Fibroblast of lung (primary cell): ENCODE measurements at places on chromosomes 3 and 15.

GRCh38 chr3:66394019-66394752, 106.6 kb downstream of the LRIG1 start:
- DNase-seq: no peak

DNA sequence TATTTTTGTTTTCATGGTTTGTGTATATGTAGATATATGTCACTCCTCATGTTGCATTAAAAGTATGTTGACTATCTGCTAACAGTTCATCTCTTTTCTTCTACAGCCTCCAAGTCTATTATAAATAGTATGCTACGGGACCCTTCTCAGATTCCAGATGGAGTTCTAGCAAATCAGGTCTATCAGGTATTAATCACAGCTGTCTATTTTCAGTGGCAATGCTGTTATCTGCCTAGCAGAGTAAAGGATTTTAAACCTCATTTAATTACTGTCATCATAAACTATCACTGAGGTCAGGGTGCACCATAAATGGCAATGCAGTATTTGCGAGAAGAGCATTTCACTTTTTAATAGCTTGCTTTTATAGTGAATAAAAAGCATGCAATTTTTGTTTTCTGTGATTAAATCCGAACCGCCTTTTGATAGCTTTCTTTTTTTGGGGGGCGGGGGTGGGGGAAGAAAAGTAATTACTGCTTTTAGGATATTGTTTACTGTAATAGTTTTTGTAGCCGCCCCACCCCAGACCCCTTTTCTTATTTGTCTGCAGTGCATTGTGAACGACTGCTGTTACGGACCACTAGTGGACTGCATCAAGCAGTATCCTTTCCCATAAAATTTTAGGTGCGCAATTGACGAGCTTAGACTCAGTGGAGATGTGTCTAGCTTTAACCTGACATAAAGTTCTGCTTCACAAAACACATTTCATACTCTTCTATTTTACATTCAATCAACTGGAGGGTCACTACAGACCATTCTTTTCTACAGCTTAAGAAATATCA, 112.3 kb downstream of the CDIN1 start:
- DNase-seq: no peak

GRCh38 chr15:100134089-100134583, 207.6 kb downstream of the ADAMTS17 start:
- no peak for DNase-seq

- DNase-seq: no peak
Measured at GRCh38 chr3:32373844-32374243, 17.8 kb upstream of the CMTM7 start.

- DNase-seq: no peak
Measured at GRCh38 chr3:177229791-177230190, 32.5 kb upstream of the TBL1XR1 start.

- DNase-seq: no peak
Measured at GRCh38 chr3:179088306-179088705, 16.7 kb upstream of the ZMAT3 start.

DNA sequence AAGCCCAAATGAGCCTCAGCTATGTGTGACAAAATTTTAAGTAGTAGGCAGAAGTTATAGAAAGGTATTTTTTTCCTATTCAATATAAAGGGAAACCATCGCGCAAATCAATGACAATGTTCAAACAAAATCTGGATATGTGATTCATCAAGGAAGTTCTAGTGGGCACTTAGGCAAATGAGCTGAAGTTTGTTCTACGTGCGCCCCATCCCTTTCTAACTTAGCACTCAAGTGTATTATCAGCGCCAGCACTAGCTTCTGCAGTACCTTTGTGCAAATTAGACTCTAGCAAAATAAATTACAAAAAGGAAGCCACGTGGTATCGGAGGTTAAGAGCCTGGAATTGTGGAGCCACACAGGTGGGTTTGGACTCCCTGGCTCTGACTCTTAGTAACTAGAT, 91.1 kb downstream of the TBL1XR1 start:
- no peak for DNase-seq

GRCh38 chr3:71311661-71312046, 271.9 kb downstream of the FOXP1 start:
- no peak for DNase-seq

DNA sequence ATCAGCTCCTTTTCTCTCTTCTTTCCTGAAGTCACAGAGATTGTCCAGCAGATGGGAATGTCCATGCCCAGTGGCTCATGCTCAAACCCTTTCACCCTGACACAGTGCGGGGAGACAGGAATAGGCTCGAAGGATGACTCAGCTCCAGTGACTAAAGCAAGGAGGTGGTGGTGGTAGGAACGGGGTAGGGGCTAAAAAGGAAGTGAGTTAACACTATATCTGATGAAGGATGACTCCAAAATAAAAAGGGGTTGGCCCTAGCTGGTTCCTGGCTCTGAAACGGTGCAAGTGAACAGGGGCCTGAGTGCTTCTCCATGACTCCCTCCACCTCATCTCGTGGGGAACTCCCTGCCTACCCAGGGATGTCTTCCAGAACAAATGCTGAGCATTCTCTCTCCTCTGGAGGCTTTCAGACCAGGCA, 167.4 kb upstream of the LPP start:
- DNase-seq: peak; percentile 97

- peak; percentile 72 for DNase-seq
Measured at GRCh38 chr3:160885791-160886286, 129.8 kb downstream of the PPM1L start.

- DNase-seq: no peak
Measured at GRCh38 chr3:171064461-171064860, 37.9 kb upstream of the SLC2A2 start.

DNA sequence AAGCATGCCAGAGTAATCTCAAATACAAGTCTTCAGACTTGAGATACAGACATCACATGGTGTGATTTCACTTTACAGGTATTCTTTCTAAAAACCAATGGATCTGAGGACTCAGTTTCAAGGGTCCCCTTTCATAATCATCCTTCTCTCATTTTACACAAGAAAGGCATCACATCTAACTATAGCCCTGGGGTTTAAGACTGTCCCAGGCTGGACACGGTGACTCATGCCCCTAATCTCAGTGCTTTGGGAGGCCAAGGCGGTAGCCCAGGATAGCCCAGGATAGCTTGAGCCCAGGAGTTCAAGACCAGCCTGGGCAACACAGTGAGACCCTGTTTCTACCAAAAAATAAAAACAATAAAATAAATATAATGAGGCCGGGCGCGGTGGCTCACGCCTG, 36.4 kb downstream of the UBP1 start:
- DNase-seq: no peak

DNA sequence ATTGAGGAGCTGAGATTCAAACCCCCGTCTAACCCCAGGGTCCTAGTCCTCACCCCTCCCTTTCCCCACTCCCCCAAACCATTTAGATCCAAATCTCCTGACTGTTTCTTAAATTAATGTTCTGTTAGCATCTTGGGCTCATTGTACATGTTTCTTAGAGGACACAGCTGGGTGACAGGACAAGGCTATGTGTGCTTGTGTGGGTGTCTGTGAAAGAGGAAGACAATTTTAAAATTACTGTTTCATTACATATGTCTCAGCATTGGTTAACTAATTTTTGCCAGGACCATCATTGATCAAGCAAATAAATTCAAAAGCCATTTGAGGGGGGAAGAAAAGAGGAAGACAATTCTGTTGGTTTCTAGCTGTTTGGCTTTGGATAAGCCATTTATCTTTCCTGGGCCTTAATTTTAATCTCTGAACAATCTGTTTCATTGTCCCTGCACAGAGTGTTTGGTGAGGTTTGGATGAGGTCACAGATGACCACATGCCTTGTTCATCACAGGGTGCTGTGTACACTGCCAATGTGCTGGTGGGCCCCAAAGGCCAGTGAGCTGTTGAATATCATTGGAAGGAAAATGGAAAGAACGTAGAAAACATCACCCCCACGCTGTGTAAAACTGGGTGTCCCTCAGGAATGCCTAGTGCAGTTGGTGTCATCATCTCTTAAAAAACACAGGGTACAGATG, 51.9 kb downstream of the RPLP1 start:
- DNase-seq: no peak

GRCh38 chr3:181855825-181856224, 144.1 kb downstream of the SOX2 start:
- peak; percentile 6 for DNase-seq

- DNase-seq: no peak
Measured at GRCh38 chr3:151871639-151872468, 1.6 kb upstream of the SUCNR1 start.

- peak; percentile 8 for DNase-seq
Measured at GRCh38 chr15:73802431-73803041, 49.4 kb upstream of the INSYN1 start.

GRCh38 chr3:122858373-122858772, 63.5 kb downstream of the SLC49A4 start:
- DNase-seq: peak; percentile 19

DNA sequence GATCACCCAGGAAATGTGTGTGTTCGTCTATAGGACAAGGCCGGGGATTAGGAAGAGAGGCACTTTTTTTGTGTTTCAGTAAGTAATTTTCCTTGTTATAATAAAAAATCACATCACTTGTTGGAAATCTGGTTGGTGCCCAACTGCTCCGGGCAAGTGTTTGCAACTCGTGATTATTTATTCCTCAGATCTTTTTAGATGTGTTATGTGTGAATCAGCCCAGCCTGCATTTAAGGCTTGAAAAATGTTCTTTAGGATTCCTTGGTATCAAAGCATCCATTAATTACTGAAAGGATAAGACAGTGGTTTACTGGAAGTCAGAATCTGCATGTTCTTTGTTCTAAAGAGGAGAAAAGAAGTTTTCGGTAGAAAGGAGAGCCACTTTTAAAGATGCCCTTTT, 345.6 kb downstream of the FEZF2 start:
- peak; percentile 75 for DNase-seq

DNA sequence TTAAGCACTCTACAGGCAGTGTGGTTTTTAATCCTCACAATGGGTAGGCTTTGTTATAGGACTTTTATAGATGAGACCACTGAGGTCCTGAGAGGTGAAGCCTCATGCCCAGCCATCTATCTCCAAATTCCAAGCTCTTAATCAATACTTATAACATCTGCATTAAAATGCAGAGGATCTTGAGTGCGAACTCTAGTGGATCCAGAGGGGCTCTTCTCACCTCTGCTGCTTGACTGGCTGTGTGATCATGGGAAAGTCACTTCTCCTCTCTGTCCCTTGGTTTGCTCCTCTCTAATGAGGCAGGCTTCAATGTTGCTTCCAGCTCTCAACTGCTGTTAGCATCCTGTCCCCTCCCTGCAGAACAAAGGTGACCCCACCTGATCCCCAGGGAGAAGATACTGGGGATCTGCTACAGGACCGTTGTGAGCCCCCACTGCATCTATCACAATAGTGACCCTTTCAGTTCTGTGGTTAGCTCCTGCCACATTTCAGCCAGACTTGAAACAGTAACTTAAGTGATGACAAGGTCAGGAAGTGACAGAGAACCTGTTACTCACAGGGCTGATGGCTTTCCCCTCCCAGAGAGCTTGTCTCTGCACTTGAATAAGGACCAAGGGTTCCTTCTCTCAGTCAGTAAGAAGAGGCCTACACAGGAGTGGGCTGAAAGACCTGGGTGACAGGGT, 1.3 kb downstream of the SLC27A2 start:
- no peak for DNase-seq

DNA sequence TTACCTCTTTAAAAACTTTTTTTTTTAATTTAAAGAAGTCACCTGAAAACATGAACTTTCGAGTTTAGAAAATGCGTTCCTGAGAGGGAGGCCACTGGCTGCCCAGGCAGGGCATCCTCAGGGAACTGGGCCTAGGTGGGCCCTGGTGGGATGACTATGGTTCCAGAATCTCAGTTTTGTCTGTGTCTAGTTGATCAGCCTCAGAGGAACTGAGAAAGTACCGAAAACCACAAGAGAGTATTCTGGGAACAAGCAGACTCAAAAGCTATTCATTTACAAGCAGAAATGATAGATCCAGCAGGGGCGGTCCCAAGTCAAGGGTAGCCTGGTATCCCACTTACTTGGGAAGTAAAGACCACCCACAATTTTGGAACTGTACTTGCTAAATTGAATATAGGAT, 10.5 kb downstream of the WWTR1 start:
- no peak for DNase-seq

- DNase-seq: no peak
Measured at GRCh38 chr15:56988219-56988618, 69.8 kb downstream of the TCF12 start.

- peak; percentile 10 for DNase-seq
Measured at GRCh38 chr3:87997298-87997697, 61.5 kb downstream of the CGGBP1 start.

GRCh38 chr3:14517601-14518431, 22.3 kb downstream of the GRIP2 start:
- no peak for DNase-seq

DNA sequence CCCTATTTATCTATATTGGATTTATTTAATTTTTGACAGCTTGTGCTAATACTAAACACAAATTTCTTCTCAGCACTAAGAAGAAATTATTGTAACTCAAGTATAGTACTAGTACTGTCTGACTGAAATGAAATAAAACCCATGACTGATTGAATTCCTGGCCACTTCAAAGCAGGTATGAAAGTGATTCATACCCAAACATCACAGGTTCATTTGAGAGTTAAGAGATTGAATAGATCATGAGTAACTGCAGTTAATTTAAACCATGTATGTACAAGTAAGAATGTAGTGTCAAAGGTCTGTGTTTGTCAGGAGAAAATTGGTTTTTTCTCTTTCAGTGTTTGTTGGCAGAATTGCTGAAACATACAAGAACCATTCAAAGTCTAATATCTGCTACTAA, 332.0 kb upstream of the GRM7 start:
- no peak for DNase-seq

DNA sequence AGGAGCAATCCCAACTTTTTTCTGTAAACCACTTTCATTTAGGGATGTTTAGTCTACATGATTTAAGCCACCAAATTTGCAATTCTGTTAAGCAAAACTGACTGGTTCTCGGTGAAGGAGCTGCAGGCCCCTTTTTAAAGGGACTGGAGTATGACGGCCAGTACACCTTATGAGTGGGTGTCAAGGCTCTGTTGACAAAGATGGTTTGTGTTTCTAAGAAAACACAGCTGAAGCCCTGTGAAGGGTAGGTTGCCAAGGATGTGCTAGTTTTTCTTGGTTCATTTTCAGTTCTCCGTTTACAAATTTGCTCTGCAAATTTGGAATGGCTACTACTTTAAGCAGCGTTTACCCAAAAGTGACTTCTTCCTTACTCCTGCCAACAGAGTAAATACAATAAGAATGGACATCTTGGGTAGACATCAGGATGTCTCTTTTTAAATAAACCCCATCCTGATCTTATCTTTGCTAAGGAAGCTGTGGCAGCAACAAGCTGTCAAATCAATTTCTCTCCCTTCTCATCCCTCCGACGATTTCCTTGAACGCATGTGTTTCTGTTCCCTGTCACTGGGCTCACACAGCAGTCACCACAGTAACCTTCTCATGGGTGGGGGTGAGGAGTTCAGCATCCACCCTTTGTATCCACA, 58.2 kb upstream of the CMTM8 start:
- DNase-seq: no peak

GRCh38 chr3:195522254-195523023, 20.7 kb downstream of the PPP1R2 start:
- DNase-seq: no peak

GRCh38 chr3:27670619-27671018, 51.5 kb downstream of the EOMES start:
- no peak for DNase-seq

- no peak for DNase-seq
Measured at GRCh38 chr3:28615071-28615470, 266.4 kb upstream of the AZI2 start.

- no peak for DNase-seq
Measured at GRCh38 chr3:88149101-88149508, 654 bp upstream of the C3orf38 start.
